Uterus (tissue), 4 donors: ENCODE measurements at places on chromosomes 1 and 21. TPM values are rescaled to one million over a fixed set of nuclear protein-coding genes. Genes with fewer than 3 reads are reported as not detected.

GRCh38 chr1:214568328-214568727, 16.9 kb upstream of the PTPN14 start:
- H3K4me3 ChIP-seq = no peak overlapping the region
- H3K4me1 ChIP-seq = no peaks in the 10 kb centered on the region
- no peaks in the 10 kb centered on the region for H3K36me3 ChIP-seq
- H3K27ac ChIP-seq = no peak overlapping the region

INAVA gene
- 0.59 TPM for total RNA-seq

GRCh38 chr1:115547696-115548095, 94.1 kb upstream of the VANGL1 start:
- H3K27ac ChIP-seq = no peak overlapping the region
- no peak overlapping the region for H3K4me3 ChIP-seq
- no peaks in the 10 kb centered on the region for H3K36me3 ChIP-seq
- H3K4me1 ChIP-seq = no peaks in the 10 kb centered on the region
- no peak for DNase-seq

DNA sequence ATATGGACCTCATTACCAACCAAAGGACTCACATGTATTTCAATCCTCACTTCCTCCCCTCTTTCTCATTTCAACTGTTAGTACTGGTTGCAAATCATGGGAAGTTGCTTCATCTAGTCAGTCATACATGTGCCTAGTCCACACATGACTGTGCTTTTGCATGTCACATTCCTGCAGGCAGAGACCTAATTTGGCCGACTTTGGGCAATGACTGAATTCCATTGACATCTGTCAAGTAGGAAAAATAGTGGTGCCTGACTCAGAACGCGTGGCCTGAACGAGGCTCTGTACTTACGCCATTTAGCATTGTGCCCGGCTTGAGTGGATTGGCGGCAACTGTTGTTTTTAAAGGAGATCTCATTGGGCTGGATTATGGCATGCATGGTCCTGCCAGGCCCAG, 18.0 kb downstream of the PTPRU start:
- no peaks in the 10 kb centered on the region for H3K4me1 ChIP-seq
- no peak for DNase-seq
- H3K27ac ChIP-seq = no peak overlapping the region
